Inflammatory macrophage treated with lipopolysaccharide for 4 hours (primary cell): ENCODE measurements at places on chromosomes 6 and 20.

DNA sequence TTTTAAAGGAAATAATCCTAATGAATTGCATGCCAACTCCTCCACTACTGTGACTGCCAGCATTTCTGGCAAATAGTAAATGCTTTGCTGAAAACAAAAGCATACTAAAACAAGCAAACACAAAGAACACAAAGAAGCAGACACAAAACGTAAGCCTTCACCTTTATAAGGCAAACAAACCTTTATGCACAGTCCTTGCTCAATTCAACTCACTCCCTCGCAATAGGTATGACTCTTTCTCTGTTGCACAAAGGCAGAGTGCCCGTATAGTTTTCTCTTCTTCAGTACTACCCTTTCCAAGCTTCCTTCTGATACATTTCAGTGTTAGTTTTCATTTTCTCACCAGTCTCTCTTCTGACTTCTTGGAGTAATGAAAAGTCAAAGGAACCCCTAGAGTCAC is 63.9 kb downstream of the PDE10A start:
- DNase-seq: no peak

GRCh38 chr6:43706788-43707187 is 19.2 kb upstream of the MRPS18A start:
- DNase-seq: no peak

DNA sequence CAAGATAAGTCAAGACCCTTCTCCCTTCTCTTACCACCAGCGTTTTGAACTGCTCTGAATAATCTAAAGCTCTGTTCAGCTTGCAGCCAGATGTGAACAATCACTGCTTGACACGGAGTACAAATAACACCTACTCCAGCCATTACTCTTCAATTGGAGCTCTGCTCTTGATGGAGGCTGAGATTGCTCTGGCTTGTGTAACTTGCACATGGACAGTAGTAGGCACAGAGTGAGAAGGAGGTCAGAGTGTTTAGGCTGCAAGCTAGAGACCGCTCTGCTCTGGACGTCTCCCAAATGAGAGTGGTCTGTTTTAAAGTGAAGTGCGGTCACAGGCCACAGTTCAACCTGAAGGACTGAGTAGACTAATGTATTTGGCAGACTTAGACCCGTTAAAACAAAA is 158.3 kb downstream of the HDGFL1 start:
- no peak for DNase-seq

DNA sequence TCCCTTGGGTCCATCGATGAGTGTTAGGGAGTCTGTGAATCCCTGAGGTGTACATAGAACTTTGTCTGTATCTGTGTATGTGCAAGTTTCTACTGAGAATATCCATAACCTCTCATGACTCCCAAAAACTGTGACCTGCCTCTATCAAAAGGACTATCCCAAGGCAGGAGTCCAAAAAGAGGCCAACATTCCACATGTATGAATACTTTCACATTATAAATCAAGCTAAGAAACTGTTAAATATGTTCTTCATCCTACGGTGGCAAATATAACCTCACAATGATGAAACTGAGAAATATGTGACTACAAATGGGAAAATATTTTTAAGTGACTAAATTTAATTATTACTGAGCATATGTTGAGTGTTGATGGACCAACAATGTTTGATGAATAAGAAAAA is 16.1 kb upstream of the STX11 start:
- no peak for DNase-seq
